A549 (cell line): ENCODE measurements at places on chromosomes 2 and 18.

- DNase-seq: no peak
These were observed 312.5 kb upstream of the NRP2 start for GRCh38 chr2:205369813-205370212.

GRCh38 chr2:207766041-207766551 is 3.6 kb downstream of the FZD5 start:
- no peak for DNase-seq

DNA sequence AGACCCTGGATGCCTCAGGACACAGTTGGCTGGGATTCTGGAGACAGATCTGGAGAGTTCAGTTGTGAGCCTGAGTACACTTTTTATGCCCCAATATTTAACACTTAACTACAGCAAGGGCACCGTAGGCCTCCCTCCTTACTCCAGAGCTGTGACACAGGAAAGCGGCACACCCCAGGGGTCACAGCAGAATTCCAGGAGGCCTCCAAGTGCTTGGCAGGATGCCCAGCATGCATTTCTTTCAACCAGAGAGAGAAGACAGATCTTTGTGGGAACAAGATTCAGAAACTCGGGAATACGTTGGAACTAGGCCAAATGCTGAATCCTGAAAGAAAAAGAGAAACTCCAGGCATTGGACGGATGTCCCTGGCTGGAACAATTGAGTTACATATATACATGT is 199.2 kb upstream of the NT5C1B start:
- DNase-seq: no peak

DNA sequence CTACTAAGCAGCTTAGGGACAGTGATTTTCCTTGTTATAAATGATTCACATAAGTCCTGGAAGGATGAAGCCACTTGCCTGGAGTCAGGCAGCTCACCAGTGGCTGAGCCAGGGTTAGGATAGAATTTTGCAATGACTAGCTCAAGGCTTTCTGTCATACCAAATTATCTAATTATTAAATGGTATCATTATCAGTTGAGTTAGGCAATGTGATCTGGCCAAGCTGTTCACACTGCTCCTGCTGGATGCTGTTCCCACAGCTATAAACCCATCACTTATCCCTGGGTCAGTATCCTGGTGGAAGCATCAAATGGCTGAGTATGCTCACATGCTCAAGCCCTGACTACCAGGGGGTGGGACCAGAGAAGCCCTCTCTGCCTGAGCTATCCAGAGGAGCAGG is 235.2 kb downstream of the MTX2 start:
- DNase-seq: no peak

GRCh38 chr2:112181571-112182290 is 43.5 kb downstream of the FBLN7 start:
- no peak for DNase-seq

- DNase-seq: no peak
These were observed 7.4 kb upstream of the DGKD start for GRCh38 chr2:233346930-233347329.

DNA sequence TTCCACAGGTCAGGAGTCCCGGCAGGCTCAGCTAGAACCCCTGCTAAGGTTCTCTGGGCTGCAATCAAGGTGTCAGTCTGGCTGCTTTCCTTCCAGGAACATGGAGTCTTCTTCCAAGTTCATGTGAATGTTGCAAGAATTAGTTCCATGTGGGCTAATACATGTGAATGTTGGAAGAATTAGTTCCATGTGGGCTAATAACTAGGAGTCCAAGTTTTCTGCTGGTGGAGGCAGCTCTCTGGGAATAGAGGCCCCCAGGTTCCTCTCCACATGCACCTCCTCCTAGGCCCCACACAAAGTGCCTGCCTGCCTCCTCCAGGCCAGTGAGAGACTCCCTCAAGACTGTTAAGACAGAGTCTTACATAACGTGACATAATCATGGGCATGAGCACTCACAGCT is 140.8 kb upstream of the SLC35G4 start:
- DNase-seq: no peak

GRCh38 chr2:1854729-1855547 is 110.6 kb upstream of the PXDN start:
- peak; percentile 29 for DNase-seq

GRCh38 chr2:212777020-212777491 is 238.5 kb upstream of the ERBB4 start:
- peak; percentile 9 for DNase-seq

- DNase-seq: no peak
These were observed 197.1 kb downstream of the EN1 start for GRCh38 chr2:118650327-118650726.

GRCh38 chr2:127675331-127676261 is at the start of gene LIMS2:
TSS of gene LIMS2 (minus strand) at chr2:127675530. CDS start at chr2:127675024, 506 bp downstream.
- DNase-seq: peak; percentile 49

GRCh38 chr2:72293620-72294019 is 146.0 kb upstream of the CYP26B1 start:
- DNase-seq: peak; percentile 17

DNA sequence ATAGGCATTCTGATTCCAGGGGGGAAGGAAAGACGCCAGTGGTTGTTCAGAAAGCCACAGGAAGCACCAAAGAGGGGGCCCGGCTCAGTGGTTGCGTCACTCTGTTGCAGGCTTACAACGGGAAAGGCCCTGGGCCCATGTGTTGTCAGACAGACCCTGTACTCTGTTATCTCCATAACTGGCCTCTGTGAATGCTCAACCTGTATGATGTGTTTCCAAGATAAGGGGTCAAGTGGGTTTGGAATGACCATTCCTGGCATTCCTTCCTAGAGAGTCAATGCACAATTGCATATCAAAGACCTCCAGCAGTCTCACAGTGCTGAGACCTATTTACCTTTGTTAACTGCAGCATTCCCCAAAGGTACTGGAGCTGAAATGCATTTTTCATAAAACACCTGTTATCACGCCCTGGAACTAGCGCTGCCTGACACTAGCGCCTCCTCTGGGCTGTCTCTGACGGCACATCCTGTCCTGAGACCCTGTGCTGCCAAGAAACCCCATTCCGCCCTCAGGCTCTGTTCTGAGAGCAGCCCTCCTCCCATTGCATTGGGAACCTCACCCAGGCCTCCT is 13.2 kb upstream of the LRRFIP1 start:
- peak; percentile 35 for DNase-seq

DNA sequence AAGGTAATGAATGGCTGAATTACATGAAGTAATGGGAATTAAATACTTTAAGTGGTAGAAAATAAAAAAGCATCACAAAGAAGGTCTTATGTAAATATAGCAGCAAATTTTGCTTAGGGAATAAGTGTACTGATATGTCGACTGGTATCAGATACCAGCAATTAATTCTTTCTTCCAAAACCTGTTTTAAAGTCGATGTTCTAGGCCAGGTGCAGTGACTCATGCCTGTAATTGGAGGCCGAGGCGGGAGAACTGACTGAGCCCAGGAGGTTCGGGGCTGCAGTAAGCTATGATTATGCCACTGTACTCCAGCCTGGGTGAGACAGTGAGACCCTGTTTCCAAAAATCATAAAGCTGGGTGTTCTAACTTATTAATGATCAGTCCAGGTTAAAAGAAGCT is 30.3 kb downstream of the SP3 start:
- DNase-seq: no peak

DNA sequence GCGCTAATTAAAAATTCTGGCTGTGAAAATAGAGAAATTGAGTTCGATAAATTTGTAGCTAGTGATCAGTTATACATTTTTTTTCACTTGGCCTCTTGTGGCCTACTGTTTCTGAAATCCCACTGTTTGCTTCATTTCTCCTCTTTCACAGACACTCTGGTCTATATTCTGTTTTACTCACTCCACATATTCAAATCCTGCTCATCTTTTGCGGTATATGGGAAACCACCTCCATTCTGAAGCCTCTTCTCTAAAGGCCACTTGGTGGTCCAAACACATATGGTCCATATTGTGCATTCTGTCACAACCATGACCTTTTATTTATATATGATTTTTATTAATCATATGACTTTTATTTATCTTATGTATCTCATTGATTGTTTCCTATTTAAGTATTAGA is 67.0 kb downstream of the MYO1B start:
- no peak for DNase-seq

DNA sequence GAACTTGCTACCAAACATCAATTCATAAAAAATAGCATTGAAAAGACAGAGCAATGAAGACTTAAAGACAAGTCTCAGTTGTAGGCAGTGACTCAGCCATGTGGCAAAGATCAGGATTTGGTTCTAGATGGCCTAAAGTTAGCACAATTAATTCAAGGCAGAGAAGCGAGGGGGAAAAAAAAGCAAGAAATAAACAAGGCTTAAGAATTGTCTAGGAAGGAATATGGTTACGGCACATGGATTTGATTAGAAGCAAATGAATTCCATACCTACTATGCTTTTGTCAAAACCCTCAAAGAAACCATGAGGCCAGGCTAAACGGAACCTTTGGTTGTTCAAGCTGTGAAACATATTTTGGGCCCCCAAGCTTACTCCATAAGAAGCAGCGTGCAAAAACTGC is 362.2 kb upstream of the KCNH7 start:
- DNase-seq: no peak

DNA sequence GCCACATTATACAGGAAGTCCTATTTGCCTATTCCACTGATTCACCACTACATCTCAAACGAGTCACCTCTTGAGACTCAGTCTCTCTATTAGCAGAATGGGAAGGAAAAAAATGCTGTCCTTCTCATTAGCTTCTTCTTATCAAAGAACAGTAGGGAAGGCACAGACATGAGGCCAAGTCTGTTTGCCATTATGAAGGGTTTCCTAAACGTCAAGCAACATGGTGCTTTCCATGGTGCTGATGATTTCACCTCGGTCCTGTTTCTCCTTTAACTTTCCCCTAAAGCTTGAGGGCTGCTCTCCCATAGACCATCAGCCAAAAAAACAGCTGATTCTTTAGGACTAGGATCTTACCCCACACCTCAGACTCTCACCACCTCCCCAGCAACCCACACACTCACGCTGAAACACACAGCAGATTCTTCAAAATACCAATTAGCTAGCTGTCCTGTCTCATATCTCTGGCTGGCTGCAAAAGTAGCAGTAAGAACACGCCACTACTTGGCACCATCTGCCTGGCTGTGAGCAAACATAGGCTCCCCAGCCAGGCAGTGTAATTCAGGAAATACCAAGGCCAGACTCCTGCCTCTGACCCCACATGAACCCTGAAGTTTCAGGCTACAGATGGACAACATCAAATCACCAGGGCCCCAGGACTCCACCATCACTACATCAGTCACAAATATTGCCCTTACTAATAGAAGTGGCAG is 30.5 kb downstream of the GALNT14 start:
- no peak for DNase-seq

- no peak for DNase-seq
These were observed 21.6 kb downstream of the DARS1 start for GRCh38 chr2:135963841-135964240.

GRCh38 chr2:25238920-25239319 is 70.5 kb upstream of the POMC start:
- DNase-seq: no peak

GRCh38 chr2:219495531-219496122 is 3.1 kb upstream of the GMPPA start:
- peak; percentile 82 for DNase-seq

DNA sequence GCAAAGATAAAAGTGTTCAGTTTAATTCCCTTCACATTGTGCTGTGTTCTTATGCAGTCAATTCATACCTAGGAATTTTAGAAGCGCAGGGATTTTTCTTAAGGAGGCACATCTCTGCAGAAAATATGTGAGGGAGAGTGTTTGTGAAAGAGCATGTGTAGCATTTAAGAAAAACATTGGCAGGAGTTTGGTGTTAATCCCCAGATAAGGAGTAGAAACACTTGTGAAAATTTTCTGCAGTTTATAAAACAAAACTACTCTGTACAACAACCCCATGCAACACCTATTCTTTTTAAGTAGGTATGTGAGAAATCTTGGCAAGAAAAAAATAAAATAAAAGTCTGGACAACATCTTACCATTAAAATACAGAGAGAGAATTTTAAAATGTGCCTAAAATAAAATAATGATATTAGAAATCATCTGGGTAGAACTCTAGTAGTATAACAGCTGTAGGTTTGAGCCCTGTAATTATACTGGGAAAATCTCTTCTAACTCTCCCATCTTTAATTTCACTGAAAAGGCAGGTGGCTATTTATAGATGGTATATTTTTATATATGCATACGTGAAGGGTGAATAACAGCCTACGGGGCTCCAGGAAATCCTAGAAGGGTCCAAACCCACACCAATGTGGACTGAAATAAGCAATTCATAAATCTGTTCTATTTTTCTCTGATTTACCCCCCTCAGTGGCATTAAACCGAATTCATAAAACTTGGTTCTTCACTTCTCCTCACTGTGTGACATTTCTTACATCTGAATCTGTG is 6.6 kb downstream of the FZD7 start:
- no peak for DNase-seq

DNA sequence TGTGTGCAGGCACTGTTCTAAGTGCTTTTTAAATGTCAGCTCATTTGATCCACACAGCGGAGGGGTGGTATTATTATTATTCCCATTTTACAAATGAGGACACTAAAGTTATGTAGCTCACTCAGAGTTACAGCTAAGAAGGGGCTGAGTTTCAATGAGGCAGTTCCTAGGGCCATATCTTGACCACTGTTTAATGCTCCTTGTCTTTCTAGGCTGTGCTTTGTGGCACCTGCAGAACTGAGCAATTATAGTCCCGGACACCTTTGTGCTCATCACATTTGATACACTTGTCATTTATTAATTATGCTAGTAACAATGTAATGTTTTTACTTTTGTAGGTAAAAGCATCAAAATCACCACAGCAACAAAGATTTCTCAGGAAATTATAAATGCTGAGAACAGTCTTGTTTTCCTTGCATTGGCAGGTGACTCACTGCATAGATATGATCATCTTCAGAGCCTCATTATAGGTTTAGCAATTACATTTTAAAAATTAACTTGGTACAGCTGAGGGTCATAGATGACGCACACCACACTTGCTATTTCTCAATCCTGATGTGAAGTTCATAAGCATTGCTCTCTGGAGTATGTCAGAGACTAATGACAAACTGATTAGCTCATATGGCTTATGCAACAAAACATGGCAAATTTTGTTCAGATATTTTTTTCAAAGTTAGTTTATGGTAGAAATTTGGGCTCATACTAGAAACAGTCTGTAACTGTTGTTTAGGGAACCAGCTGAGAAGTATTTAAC is 366.8 kb downstream of the TGIF1 start:
- DNase-seq: peak; percentile 89

- DNase-seq: peak; percentile 96
These were observed 27.6 kb upstream of the STAT1 start for GRCh38 chr2:191041418-191042161.

DNA sequence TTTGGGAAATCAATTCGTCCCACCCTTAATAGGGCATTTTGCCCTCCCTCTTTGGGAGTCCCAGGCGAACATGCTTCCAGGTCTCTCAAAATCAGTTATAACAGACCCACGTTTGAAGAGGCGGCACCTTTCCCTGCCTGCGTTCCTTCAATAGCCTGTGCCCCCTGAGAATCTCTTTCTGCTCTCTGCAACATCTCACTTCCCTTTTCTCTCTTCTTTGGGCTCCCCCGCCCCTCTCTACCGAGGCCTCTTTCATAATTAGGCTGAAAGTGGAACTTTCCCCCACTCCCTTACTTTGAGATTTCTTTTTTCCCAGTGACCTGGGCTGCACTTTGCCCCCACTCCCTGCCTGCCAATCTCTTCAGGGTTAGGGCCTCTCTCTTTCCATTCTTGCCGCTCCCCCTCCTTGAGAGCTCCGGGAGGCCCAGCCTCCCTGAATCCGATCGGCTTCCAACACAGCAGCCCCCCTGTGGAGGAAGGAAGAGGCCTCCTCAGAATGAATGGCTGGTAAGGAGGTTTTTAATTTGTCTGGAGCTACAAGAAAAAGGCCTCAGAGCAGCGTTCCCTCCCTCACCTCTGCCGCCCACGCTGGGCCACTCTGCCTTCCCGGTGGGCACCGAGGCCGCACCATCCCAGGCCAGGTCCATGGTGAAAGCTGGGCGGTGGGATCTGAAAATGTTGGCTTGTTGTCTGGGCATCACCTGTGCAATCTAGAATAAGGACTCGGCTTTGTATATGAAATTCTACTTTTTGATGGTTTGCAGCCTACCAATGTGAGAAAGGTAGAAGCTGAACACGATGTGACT is 162.6 kb upstream of the SIX3 start:
- no peak for DNase-seq
